ENCODE measurements at places on chromosomes 3 and 15. TPM values are rescaled to one million over a fixed set of nuclear protein-coding genes. Genes with fewer than 3 reads are reported as not detected.

Gene SNTN
- not detected for total RNA-seq

Gene NR1D2
- total RNA-seq, result 30.0 TPM

Gene SKOR1
- total RNA-seq, result 0.25 TPM

Gene NOX5
- total RNA-seq, result not detected

Gene PRR23E
- total RNA-seq, result not detected

Gene SCAANT1
- not detected for total RNA-seq

Gene FANCD2
- total RNA-seq, result 4.2 TPM

Measured in temporal lobe (tissue), 4 donors.